ENCODE measurements at places on chromosomes 5 and 9.

DNA sequence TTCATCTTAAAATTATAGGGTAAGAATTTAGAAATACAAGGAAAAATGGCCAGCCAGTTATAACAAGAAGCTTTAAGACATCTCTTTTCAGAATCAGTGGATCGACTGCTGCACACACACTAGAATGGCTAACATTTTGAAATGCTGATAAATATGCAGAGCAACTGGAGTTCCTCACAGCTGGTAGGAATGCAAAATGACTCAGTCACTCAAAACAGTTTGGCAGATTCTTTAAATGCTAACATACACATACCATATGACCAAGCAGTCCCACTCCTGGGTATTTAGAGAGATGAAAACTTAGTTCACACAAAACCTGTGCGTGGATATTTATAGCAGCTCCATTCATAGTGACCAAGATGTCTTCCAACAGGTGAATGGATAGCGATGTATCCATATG, 23.2 kb upstream of the PSAT1 start:
- peak; percentile 18 for DNase-seq

DNA sequence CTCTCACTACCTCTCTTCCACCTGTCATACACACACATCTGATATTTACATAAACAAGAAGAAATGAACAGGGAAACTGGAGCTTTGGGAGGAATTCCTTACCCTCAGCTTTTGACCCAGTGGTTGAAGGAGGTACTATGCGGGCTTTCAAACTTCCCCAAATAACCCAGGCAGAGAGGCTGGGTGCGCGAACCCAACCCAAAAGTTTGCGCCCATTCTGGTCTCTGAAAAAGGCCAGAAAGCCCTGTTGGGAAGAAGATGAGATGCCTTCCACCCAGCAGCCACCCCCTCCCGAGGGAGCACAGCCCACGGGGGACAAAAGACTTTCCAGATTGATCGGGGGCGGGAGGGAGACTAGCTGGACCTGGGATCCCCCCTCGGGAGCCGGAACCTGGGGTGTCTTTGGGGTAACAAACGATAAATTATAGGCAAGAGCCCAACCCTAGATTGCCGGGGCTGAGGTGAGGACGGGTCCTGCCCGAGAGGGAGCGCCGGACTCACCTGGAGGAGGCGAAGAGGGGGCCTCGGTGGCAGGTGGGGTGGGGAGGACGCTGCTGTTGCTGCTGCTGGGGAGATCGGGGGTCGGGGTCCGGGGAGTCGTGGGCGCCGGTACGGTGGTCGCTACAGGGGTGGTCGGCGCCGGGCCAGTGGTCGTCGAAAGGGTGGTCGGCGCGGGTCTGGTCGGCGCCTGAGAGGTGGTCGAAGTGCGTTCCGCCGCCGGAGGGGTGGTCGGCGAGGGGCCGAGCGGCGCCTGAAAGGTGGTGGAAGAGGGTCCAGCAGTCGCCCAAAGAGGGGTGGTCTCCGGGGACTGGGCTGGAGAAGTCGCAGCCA, 798 bp downstream of the MEGF9 start:
- no peak for DNase-seq

DNA sequence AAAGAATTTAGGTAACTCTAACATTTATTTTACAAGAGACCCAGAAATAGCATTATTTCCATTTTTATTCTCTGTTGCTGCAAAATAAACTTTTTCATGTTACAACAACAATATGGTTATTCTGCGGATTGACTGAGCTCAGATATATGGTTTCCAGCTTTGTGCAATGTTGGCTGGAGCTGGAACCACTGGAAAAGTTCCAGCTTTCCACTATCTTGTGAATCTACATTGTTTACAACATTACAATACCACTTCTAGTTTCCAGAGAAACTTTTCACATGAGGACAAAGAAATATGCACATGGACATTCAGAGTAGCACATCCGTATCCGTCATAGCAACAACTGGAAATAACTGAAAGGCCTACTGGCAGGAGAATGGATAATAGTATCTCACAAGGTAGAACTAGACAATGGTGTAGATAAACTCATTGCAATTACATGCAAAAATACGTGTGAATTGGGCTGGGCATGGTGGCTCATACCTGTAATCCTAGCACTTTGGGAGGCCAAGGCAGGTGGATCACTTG, 436.1 kb upstream of the ADAMTS16 start:
- DNase-seq = no peak

DNA sequence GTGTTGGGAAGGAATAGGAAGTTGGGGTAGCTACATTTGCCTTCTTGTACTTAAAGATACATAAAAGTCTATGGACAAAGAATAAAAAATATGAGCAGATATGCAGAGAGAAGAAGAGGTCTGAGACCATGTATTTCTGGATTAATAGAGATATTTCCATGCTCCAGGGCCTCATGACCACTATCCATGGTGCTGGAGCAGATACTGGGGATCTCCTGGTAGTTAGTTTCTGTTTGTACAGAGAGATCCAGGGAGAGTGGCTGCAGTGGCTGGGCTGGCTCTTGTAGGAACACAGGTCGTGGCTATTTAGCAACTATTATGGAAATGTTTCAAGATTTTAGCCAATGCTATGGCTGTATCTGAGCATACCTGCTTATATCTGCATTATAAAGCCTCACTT, 184.2 kb upstream of the TMEM161B start:
- no peak for DNase-seq

DNA sequence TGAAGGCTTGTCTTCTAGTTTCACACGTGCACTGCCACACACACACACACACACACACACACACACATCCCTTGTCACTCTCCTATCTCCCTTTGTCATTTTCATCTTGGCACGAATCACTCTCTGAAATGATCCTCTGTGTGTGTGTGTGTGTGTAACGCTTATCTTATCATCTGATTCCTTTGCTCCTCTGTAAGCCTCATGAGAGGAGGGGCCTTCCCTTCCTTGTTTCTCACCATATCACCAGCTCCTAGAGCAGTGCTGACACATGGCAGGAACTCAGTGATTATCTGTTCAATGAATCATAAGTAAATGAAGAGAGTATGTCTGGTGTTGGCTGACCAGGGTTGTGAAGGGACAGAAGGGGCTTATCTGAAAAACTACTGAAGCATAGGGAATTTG, 53.3 kb downstream of the PDE4D start:
- no peak for DNase-seq

- no peak for DNase-seq
These were observed 80.5 kb downstream of the RNF130 start for GRCh38 chr5:179991106-179991505.

DNA sequence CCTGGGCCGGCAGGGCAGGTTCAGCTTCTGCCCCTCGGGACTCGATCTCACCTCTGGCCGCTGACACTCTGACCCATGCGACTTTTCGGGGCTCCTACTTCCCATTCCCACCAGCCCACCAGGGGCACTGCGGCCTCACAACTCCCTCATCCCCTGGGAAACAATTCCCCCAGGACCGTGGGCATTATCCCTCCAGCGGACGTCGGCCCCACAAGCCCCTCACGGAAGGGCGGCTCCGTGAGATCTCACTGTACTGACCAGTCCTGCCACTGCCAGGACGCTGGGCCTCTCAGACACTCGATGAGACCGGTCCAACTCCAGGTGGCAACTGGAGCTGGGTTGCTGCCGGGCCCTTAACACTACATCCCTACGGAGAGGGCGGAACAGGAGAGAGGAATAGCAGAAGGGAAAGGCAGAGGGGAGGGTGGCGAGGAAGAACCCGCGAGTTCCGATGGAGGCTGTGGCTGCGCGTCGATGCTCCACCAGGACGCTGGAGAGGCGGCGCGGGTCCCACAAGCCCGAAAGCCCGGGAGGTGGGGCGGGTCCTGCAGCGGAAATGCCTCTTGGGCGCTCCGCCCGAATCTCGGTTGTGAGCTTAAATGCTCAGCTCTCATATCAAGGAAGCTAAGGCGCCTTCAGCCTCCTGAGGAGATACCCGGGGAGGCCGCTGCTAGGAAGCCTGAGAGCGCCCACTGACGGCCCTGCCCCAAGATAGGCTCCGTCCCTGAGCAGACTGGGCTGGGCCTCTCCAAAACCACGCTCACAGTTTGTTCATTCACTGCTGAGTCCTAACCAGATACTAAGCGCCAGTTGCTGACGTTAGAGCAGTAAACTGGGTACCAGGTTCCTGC, 36.3 kb downstream of the VCP start:
- peak; percentile 74 for DNase-seq
